Stimulated activated CD8-positive, alpha-beta memory T cell treated with anti-CD3 and anti-CD28 coated beads, Interleukin-2, amount 100 ng/mL, for 1 hour (primary cell): ENCODE measurements at places on chromosomes 12 and 14.

DNA sequence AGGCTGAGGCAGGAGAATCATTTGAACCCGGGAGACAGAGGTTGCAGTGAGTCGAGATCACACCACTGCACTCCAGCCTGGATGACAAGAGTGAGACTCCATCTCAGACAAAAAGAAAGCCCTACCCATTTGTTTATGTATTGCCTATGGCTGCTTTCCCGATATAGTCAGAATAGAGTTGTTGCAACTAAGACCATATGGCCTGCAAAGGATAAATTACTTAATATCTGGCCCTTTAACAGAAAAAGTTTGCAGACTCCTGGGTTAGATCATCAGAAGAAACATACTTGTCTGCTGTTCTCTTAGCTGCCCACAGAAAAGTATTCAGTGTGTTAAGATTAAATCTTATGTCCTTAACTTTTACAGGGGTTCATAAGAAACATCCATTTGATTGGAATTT, 122.4 kb upstream of the VASH1 start:
- DNase-seq = no peak

GRCh38 chr12:31887109-31887811, 72.0 kb upstream of the RESF1 start:
- no peak for DNase-seq

DNA sequence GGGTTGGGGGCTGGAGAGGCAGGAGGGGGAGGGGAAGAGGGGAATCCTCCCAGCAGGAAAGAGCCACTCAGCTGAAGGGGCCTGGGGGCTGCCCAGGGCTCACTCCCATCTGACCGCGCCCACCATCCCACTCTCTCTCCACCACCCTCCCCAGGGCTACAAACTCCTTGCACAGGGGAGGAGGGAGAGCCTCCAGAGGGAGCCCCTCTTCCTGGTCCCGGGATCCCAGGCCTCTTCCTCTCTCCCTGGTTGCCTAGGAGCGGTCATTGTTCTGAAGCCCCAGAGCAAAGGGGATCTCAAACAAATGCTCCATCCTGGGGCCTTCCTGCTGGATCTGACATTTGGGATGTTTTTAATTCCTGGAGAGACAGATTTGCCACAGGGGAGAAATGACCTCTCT, 39.8 kb upstream of the DLK1 start:
- DNase-seq = no peak

- DNase-seq = no peak
Measured at GRCh38 chr12:66900616-66901015, 221.7 kb upstream of the GRIP1 start.

DNA sequence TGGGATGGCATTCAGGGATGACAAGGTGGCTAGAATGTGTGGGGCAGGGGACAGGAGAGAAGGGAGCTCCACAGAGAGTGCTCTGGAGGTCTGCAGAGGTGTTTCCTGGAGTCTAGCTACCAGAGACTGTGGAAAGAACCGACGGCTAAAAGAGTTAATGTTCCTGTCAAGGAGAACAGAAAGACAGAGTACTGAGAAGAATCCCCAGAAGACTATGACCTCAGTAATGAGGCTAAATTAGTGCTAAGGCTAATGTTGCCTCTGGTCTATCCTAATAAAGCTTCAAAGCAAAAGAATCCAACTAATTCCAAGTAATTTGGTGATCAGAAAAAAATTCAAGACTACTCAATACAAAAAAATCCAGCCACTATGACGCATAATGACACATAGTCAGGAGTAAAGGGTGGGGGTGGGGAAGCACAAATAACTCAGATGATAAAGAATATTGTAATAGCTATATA, 44.7 kb downstream of the FERMT2 start:
- no peak for DNase-seq

DNA sequence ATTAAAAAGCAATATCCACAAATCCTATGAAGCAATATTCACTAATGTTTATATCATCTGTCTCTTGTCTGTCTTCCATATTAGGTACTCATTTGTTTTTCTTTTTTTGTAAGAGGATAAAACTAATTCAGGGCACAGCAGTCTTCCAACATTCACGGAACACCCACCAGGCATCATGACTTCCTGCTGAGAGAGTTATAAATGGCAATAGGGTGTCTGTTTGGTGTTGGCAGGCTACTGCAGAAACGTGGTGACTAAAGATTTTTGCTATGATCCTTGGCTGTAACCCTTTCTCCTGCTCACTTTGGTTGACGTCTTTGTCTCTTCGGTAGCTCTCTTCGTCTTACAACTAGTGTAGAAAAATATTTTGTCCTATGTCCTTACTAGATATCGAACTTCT, 860.6 kb upstream of the MGAT4C start:
- no peak for DNase-seq

DNA sequence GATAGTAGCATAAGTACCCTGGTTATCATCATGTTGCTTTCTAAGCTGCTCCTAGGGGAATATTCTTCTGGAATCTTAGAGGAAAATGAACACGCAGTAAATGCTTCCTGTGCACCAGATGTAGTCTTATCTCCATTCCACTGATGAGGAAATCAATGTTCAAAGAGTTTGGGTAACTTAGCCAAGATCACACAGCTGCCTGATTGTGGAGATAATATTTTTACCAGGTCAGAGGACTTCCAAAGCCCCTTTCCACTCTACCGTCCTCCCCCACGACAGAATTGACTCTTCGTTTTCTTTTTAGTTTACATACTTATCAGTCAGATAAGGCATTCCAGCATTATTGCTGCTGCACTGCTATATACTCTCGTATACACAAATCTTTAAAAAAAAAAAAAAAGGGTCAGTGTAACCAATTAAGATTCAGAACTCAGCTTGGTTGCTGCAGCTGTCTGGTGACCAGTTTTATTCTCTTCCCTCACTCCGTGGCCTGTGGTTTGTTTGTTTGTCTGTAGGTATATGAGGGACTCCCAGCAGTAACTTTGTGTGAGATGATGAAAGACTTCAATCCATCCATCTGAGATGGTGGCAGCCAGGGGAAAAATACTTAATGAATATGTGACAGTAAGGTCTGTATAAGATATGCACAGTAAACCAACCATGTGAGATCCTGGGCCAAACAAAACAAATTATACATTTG, 110.5 kb downstream of the TGFB3 start:
- DNase-seq = no peak

GRCh38 chr14:32068708-32069107, 8.4 kb upstream of the ARHGAP5 start:
- DNase-seq = no peak

- DNase-seq = no peak
Measured at GRCh38 chr14:105531088-105531893, 4.9 kb downstream of the TMEM121 start.

GRCh38 chr12:112705037-112705632, 86.4 kb upstream of the RPH3A start:
- DNase-seq = no peak

GRCh38 chr12:48739618-48740269, 23.2 kb upstream of the CCNT1 start:
- DNase-seq = no peak

DNA sequence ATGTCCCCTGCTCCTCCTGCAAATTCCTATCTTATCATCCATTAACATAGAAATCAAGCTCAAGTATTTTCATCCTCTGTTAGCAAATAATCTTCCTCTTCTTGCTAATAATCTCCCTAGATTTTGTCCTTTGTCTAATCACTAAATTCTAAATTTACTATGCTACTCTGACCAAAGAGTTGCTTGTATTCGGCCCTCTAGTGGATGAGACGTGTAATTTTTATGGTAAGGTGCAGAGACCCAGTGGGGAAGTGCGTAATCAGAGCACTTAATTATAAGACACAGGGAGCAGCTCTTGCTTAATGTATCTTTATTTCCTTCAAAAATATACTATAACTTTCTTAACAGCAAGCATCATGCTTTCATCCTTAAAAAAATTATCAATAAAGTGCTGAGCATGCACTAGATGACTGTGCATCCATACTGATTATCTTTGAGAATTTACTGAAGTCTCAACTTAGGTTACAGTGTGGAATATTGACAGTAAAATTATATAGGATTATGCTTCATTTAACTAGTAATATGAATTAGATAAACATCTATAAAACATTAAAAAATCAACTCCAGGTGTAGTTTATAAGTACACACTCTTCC, 212.6 kb downstream of the SLC16A7 start:
- DNase-seq = no peak

- no peak for DNase-seq
Measured at GRCh38 chr14:79515158-79515557, 696.1 kb downstream of the DIO2 start.

DNA sequence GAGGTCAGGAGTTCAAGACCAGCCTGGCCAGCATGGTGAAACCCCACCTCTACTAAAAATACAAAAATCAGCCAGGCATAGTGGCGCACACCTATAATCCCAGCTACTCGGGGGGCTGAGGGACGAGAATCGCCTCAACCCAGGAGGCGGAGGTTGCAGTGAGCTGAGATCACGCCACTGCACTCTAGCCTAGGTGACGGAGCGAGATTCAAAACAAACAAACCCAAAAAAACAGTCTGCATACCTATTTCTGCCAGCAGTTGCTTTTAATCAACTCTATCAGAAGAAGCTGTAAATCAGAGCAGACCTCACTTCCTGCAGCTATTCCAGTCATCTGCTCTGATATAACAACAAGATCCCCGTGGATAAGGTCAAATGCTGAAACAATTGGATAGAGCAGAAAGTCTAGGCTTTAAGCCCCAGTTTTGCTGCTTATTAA, 50.5 kb downstream of the LIMA1 start:
- no peak for DNase-seq

GRCh38 chr14:99737956-99738667, 54.0 kb downstream of the CYP46A1 start:
- no peak for DNase-seq

DNA sequence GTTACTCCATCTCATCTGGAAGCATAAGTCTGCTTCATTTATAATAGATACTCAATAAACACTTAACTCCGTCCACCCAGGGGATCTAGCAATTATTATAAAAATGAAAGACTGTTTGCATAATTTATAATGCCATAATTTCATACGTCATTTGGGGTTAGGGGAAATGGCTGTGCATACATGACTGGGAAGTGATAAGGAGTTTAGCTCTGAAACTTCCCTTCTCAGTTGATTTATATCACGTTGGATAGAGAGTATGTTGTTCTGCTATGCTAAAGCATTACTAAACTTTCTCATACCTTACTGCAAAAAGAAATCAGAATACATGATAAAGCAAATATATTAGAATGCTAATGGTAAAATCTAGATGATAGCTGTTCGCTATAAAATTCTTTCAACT, 90.4 kb upstream of the DYNC1H1 start:
- no peak for DNase-seq

- no peak for DNase-seq
Measured at GRCh38 chr12:50275556-50275955, 7.8 kb downstream of the LIMA1 start.

DNA sequence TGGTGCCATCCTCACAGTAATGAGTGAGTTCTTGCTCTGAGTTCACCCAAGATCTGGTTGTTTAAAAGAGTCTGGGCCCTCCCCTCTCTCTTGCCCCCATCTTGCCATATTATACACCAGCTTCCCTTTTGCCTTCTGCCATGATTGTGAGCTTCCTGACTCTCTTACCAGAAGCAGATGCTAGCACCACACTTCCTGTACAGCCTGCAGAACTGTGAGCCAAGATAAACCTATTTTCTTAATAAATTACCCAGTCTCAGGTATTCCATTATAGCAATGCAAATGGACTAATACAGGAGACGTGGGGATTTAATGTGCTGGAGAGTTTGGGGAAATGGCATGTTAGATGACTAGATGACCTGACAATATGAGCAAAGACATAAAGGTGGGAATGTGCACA, 12.8 kb downstream of the SLC4A8 start:
- no peak for DNase-seq

DNA sequence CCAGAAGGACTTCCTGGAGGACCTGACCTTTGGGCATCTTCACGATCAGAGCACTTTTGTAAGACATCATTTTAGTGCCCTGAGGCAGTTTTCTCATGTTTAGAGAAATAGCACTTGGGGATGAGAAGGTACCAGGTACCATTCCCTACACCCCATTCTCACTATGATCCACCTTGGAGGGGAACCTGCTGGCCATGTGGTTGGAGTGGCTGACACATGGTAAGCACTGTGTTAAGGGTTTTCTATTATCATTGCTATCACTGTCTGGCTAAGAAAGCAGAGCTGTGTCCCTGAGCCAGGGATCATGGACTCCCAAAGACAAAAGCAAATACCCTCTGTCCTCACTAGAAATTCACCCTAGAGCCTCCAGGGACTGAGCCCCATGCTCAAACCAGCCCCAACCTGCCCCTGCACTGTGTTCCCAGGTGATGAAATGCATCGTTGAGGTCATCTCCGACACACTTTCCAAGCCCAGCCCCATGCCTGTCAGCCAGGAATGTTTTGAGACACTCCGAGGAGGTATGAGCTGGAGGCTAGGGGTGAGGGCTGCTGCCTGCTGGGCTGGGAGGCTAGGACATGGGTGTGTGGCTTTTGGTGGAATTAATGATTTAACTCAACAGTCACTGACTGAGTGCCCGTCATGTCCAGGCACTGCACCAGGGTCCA, 3.4 kb downstream of the CHGA start:
- DNase-seq = no peak

- no peak for DNase-seq
Measured at GRCh38 chr12:106759526-106760183, 14.8 kb upstream of the RIC8B start.

- DNase-seq = no peak
Measured at GRCh38 chr14:102126807-102127455, 12.8 kb upstream of the WDR20 start.

GRCh38 chr12:25151476-25151875, 43.5 kb downstream of the DNAI7 start:
- no peak for DNase-seq

DNA sequence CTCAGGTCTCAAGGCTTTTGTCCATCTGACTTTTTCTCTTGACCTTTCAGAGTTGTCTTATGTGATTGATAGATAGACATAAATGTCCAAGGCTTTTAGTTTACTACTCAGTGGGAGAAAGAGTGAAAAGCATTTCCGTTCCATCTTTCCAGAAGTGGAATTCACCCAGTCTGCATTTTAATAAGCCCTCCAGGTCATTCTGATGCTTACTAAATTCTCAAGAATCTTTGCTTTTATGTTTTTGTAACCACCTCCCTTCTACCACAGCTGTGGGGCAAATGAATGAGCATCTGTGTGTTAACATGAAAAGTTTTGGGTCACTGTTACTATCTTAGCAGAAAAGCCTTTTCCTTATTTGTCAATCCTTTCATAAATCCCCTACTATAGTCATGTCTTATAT, 251.4 kb downstream of the LRIG3 start:
- no peak for DNase-seq

DNA sequence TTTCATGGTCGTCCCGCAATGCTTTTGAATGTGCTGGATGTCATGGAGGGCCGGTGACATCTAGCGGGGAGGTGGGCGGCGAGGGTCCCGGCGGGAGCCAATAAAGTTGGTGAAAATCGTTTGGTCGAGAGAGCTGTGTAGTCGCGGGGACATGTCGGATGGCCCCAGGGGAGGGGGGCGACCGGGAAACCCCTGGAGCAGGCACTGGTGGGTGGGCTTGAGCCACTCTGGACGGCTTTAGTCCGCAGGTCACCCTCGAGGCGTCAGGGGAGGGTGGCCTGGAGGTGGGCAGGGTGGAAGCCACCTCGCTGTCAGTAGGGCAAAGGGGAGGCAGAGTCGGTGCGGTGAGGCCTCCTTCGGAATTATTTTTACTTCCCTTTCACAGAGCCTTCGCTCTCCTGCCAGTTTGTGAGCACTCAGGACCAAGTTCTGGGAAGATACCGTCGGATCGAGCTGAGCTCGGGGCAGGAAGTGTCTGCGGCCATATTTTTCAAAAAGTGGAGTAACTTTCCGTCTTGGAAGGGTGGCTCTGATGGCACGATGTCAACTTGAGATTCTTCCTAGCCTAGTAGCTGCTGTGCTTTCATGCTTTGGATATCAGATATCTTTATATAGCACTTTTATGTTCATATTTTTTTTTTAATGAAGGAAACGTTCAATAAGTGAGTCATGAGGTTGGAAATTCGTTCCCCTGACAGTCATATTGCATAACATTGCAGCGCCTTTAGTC, 28.2 kb downstream of the WBP11 start:
- no peak for DNase-seq
